ENCODE measurements at places on chromosomes 5 and 9.
A peak's percentile ranks its signal among the peaks of the same experiment; 100 is the strongest.

GRCh38 chr9:18658804-18659705 lies 185.1 kb downstream of the ADAMTSL1 start:
- H3K4me1 ChIP-seq, result no peaks in the 10 kb centered on the region
- no peak overlapping the region for H3K27ac ChIP-seq
- no peaks in the 10 kb centered on the region for H3K36me3 ChIP-seq
- DNase-seq, result peak; percentile 82
- H3K27me3 ChIP-seq, result no peaks in the 10 kb centered on the region

GRCh38 chr5:151448038-151448985 lies 909 bp downstream of the SLC36A1 start:
- H3K4me3 ChIP-seq, result peak overlapping the region; percentile 76
- no peaks in the 10 kb centered on the region for H3K4me1 ChIP-seq
- no peaks in the 10 kb centered on the region for H3K27me3 ChIP-seq
- H3K27ac ChIP-seq, result no peak overlapping the region
- DNase-seq, result peak; percentile 49

- no peaks in the 10 kb centered on the region for H3K36me3 ChIP-seq
- no peak for DNase-seq
- H3K27ac ChIP-seq, result no peak overlapping the region
- H3K4me1 ChIP-seq, result no peaks in the 10 kb centered on the region
- H3K27me3 ChIP-seq, result no peaks in the 10 kb centered on the region
- H3K4me3 ChIP-seq, result no peak overlapping the region
Observed at GRCh38 chr9:101472891-101473290, 37.3 kb upstream of the ALDOB start.

- peak; percentile 28 for DNase-seq
- no peak overlapping the region for H3K27ac ChIP-seq
- no peak overlapping the region for H3K4me3 ChIP-seq
Observed at GRCh38 chr5:108432024-108432423, 50.1 kb upstream of the FBXL17 start.

GRCh38 chr9:32011049-32011448 lies 373.4 kb upstream of the ACO1 start:
- no peaks in the 10 kb centered on the region for H3K27me3 ChIP-seq
- H3K4me3 ChIP-seq, result no peak overlapping the region
- H3K36me3 ChIP-seq, result no peaks in the 10 kb centered on the region
- H3K4me1 ChIP-seq, result no peaks in the 10 kb centered on the region
- no peak for DNase-seq

DNA sequence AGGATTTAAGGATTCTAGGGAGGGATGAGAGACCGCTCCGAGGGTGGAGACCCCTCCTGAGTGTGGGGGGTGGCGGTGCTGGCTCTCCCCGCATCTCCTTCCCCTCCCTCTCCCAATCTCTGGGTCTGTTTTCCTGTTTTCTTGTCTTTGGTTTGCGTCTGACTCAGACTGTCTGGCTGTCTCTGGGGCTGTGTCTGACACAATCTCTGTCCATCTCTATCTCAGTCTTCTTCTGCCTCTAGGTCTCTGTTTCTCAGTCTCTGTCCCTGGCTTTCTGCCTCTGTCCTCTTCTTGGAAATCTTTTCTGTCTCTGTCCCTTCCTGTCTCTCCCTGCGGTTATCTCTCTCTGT lies 196 bp upstream of the GRM6 start:
- DNase-seq, result no peak
- no peak overlapping the region for H3K4me3 ChIP-seq
- no peaks in the 10 kb centered on the region for H3K36me3 ChIP-seq
- peaks cover 4% of the 10 kb centered on the region for H3K4me1 ChIP-seq

DNA sequence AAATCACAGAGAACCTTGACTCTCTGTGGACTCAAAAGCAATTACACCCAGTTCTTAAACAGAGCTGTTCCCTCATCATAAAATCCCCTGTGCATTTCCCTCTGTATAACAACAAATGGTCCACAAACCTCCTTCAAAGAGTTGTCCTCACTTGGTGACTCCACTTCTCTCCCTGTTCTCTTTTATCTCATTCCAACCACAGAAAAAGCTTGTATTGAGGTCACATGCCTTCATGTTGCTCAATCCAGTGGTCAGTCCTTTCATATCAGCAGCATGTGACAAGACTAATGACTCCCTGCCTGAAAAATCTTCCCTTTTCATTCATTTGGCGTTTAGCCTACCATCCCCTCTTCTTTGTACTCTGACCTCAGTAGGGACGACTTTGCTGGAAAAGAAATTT lies 158.0 kb downstream of the DEPDC1B start:
- no peak overlapping the region for H3K4me3 ChIP-seq
- H3K27me3 ChIP-seq, result no peaks in the 10 kb centered on the region
- DNase-seq, result peak; percentile 52

GRCh38 chr5:152462021-152462721 lies 57.1 kb upstream of the NMUR2 start:
- no peaks in the 10 kb centered on the region for H3K4me1 ChIP-seq
- H3K27me3 ChIP-seq, result no peaks in the 10 kb centered on the region
- DNase-seq, result peak; percentile 65
- no peak overlapping the region for H3K27ac ChIP-seq
- H3K4me3 ChIP-seq, result no peak overlapping the region

DNA sequence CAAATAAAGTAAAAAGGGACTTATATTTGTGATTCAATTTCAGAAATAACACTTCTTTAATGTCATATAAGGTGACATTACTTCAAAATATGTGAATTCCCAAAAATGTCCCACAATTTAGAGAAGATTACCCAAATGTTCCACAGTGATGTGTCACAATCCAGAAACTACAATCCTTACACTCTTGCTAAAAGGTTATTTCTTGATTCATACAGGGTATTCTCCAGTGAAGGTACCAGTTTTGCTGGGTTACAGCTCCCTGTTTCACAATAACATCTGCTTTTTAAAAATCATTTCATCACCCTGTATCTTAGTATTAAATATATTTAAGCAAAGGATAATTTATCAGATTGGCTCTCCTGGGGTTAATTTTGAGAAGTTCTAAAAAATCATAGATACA lies 11.0 kb downstream of the FBN2 start:
- H3K27me3 ChIP-seq, result no peaks in the 10 kb centered on the region
- no peak for DNase-seq
- H3K36me3 ChIP-seq, result no peaks in the 10 kb centered on the region
- H3K4me3 ChIP-seq, result no peak overlapping the region
- H3K27ac ChIP-seq, result no peak overlapping the region
- peaks cover 3% of the 10 kb centered on the region for H3K4me1 ChIP-seq

DNA sequence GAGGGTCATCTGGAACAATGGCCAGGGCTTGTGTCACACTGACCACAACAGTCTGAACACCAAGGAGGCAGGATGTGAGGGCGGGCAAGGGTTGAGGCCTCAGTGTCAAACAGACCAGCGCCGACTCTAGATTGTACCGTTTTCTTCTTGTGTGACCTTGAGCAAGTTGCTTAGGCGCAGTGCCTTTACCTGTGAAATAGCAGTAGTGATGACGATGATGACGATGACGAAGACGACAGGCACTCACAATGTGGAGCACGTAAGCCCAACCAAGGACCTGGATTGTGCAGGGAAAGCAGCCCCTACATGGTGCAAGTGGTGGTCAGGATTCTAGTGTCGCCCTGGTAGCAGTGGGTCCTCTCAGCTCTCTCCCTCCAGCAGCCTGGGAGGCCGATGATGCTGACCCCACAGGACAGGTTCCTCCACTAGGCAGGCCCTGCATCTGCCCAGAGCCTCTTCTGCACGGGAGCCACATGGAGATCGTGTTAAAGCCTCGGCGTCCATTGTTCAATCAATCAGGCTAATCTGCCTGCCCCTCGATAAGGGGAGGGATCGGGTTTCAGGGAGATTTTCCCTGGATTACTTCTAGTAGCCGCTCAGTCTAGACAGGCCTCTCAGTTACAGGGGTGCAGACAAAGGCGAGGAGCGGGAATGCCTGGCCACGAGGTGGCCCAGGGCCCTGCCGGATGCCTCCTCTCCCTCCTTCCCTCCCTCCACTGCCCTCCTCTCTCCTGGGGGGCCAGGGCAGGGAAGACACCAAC lies 91.7 kb downstream of the MACROH2A1 start:
- no peak overlapping the region for H3K4me3 ChIP-seq
- peaks cover 6% of the 10 kb centered on the region for H3K4me1 ChIP-seq
- no peaks in the 10 kb centered on the region for H3K36me3 ChIP-seq
- H3K27ac ChIP-seq, result no peak overlapping the region
- H3K27me3 ChIP-seq, result no peaks in the 10 kb centered on the region

DNA sequence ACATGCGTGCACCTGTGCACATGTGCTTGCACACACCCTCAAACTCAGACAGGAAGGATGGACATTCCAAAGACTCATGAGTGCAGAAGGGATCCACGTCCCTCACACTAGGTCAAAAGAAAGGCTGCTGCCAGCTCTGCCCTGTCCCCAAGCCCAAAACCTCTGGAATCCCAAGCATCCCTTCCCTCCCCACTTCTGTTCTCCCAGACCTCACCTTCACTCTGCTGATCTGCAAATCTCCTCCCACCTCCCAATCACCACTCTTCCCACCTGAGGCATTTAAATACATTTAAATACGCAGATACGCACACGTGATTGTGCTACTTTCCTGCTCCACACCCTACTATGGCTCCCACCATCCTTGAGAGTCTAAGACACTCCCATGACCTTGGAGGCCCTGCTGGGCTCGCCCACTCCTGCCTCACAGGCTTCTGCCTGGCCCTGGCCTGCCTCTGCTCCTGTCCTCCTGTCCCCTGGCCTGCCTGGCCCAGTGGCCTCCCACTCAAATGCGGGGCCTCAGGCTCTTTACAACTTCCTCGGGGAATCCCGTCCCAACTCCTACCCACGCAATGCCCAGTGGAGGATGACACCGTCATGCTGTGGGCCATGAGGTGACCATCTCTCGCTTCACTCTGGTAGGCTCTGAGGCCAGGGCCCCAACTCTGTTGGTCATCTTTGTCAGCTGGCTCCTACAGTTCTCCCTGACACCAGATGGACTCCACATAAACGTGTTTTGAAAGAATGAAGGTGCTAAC lies 478.4 kb upstream of the DAP start:
- no peak for DNase-seq
- H3K27ac ChIP-seq, result no peak overlapping the region
- no peaks in the 10 kb centered on the region for H3K27me3 ChIP-seq

- no peaks in the 10 kb centered on the region for H3K4me1 ChIP-seq
- no peaks in the 10 kb centered on the region for H3K36me3 ChIP-seq
- no peaks in the 10 kb centered on the region for H3K27me3 ChIP-seq
- H3K4me3 ChIP-seq, result no peak overlapping the region
- DNase-seq, result no peak
Observed at GRCh38 chr9:126982215-126983002, 67.8 kb downstream of the RALGPS1 start.

- no peaks in the 10 kb centered on the region for H3K4me1 ChIP-seq
- no peaks in the 10 kb centered on the region for H3K36me3 ChIP-seq
- H3K4me3 ChIP-seq, result no peak overlapping the region
Observed at GRCh38 chr9:134167530-134167931, 3.2 kb upstream of the RNU6ATAC start.

GRCh38 chr5:136236479-136237083 lies 43.6 kb upstream of the SMIM32 start:
- no peak overlapping the region for H3K4me3 ChIP-seq
- no peak overlapping the region for H3K27ac ChIP-seq
- no peaks in the 10 kb centered on the region for H3K27me3 ChIP-seq
- DNase-seq, result no peak
- H3K36me3 ChIP-seq, result no peaks in the 10 kb centered on the region

DNA sequence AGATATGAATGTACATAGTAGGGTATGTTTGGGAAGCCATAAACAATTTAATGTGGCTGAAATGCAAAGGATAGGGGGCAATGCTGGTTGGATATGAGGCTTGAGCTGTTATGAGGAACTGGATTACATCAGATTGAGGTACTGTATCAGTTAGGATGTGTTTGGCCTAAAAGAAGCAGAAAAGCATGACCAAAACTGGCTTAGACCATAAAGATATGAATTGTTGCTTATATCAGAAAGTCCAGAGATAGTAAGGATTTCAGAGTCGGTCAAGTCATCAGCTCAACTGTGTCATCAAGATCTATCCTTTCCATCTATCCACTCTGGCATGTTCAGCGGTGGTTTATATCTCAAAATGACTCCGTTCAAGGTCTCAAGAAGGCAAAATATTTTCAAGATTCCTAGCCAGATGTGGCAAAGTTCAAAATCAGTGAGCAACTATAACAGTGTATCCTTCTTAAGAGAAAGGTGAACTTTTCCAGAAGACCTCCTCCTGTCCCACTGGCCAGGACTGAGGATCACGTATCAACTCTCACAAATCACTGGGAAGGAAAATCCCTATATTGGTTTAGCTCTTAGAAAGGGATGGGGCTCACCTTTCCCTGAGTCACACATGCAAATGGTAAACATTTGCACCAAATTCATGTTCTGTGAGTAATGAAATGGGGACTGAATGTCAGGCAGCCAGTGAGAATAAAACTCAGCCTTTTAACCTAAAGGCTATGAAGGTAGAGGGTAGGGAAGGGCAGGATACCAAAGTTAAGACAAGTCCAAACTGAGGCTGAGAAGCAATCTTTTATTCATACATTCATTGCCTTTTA lies 257.8 kb downstream of the TRIM32 start:
- peak; percentile 84 for DNase-seq
- no peaks in the 10 kb centered on the region for H3K27me3 ChIP-seq
- H3K4me3 ChIP-seq, result no peak overlapping the region
- H3K4me1 ChIP-seq, result no peaks in the 10 kb centered on the region
- H3K27ac ChIP-seq, result no peak overlapping the region

GRCh38 chr9:78871452-78872331 lies 574.8 kb downstream of the PSAT1 start:
- DNase-seq, result peak; percentile 62
- H3K27ac ChIP-seq, result no peak overlapping the region
- no peaks in the 10 kb centered on the region for H3K4me1 ChIP-seq
- H3K36me3 ChIP-seq, result no peaks in the 10 kb centered on the region
- no peak overlapping the region for H3K4me3 ChIP-seq
- no peaks in the 10 kb centered on the region for H3K27me3 ChIP-seq

DNA sequence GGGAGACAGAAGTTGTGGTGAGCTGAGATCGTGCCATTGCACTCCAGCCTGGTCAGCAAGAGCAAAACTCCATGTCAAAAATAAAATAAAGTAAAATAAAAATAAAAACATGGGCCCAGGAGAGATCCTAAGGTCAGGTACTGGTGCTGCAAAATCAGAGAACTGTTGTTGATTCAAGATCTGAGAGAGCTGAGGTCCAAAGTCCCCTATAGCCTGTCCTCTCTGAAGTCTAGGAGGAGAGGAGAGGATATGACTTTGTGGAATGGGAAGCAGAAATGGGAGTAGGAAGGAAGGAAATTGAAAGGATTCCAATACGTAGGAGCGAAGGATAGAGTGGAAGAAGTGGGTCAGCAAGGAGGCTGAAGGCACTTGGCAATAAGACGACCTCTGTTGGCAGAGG lies 4.6 kb upstream of the OR1L4 start:
- H3K4me3 ChIP-seq, result no peak overlapping the region
- H3K27me3 ChIP-seq, result no peaks in the 10 kb centered on the region
- H3K36me3 ChIP-seq, result no peaks in the 10 kb centered on the region
- DNase-seq, result no peak

- peaks cover 3% of the 10 kb centered on the region for H3K4me1 ChIP-seq
- no peak overlapping the region for H3K4me3 ChIP-seq
- no peaks in the 10 kb centered on the region for H3K36me3 ChIP-seq
- H3K27ac ChIP-seq, result peak overlapping the region; percentile 29
- no peaks in the 10 kb centered on the region for H3K27me3 ChIP-seq
Observed at GRCh38 chr9:131361202-131361833, 32.6 kb upstream of the PRRC2B start.

Measured in trophoblast cell (in vitro differentiated cells and primary cell).